Stimulated activated CD8-positive, alpha-beta memory T cell treated with anti-CD3 and anti-CD28 coated beads, Interleukin-7, amount 100 ng/mL, for 1 hour (primary cell): ENCODE measurements at places on chromosomes 11 and 22.

- DNase-seq = no peak
These were observed 238.8 kb downstream of the TBC1D22A start for GRCh38 chr22:47001288-47001687.

- DNase-seq = no peak
These were observed 38.3 kb upstream of the LRRC55 start for GRCh38 chr11:57143459-57143858.

DNA sequence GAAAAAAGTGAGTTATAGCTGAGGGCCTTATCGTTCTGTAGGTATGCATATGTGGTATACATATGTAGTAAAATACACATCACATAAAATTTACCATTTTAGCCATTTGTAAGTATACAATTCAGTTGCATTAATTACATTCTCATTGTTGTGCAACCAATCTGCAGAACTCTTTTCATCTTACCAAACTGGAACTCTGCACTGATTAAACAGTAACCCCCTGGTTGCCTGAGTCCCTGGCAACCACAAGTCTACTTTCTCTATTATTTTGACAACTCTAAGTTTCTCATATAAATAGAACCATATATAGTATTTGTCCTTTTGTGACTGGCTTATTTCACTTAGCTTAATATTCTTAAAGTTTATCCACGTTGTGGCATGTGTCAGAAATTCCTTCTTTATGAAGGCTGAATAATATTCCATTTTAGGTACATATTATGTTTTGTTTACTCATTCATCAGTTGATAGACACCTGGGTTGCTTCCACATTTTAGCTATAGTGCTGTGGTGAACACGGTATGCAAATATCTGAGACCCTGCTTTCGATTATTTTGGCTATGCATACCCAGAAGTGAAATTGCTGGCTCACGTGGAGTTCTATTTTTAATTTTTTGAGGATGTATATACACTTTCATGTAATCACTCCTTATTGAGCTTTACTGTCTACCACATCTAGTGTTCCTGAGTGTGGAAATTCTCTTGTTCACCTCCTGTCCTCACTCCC is 1.6 kb upstream of the DDX10 start:
- DNase-seq = no peak

DNA sequence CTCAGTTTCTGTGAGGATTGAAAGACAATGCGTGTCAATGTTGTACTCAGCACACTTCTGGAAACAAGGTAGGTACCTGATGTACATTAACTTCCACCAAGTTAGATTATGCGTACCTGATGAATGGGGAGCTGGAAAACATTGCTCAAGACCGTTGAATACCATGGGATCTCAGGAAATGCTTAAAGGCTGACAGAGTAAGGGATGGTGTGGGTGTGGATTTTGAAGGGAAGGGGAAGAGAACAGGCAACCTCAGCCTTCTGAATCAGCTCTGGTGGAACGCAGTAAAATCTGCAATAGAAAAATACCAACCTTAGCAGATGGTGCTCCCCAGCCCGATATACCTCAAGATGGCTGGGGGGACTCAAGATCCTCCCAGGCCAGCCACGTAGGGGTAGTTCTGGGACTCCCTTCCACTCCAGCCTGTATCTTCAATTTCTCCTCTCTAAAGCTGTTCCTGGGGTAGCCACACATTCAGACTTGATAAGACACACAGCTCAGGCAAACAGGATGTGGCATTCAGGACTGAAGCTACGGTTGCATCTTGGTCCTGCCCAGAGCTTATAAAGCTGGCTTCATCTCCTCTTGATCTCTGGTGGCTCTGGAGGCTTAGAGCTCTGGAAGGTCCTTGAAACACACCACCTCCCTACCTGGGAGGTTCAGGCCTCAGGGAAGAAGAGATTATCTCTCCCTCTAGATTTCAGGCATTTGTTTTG is 111.8 kb downstream of the CTNND1 start:
- DNase-seq = no peak

GRCh38 chr22:49574881-49575702 is 252.6 kb downstream of the BRD1 start:
- DNase-seq = no peak

DNA sequence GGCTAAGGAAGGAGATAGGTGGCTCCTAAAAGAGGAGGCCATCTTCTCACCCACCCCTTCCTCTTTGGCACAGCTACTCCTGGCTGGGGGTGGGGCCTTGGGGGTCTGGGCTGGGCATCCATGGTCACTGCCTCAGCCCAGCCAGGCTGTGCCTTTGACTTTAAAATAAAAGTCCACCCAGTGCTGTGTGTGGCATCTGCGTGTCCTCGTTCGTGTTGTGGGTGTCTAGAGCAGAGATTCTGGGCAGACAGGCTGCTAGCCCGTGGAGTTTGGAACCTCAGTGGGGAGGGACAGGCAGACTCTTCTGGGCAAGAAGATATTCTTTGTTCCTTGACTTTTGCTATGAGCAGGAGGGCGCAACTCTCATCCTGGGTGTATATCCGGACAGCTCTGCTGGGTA is 13.1 kb downstream of the RPS6KA4 start:
- DNase-seq = no peak

DNA sequence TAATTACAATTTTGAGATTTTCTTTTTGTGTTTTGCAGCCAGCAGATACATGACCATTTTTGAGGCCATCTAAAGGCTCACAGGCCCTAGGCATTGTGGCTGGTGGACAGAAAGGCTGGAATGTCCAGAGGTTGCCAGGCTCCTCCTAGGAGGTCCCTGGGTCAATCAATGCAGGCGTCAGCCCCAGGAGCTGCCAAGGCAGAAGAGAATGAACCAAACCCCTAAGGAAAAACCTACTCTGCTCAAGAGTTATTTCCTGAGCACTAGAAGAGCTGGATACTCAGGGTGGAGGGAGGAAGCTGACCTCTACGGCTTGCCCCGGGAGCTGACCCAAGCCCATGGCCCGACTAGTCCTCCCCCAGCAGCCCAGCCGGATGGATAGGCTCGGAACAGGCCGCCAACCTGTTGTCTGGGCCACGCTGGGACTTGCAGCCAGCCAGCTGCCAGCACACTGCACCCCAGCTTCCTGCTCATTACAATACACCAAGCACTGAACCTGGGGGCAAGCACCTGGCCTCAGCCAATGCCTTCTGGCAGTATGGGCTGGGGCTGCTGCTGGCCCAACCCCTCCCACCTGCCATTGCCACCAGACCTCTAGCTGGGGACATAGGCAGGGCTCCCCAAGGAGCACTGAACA is 5.7 kb upstream of the SCGB1A1 start:
- DNase-seq = no peak

DNA sequence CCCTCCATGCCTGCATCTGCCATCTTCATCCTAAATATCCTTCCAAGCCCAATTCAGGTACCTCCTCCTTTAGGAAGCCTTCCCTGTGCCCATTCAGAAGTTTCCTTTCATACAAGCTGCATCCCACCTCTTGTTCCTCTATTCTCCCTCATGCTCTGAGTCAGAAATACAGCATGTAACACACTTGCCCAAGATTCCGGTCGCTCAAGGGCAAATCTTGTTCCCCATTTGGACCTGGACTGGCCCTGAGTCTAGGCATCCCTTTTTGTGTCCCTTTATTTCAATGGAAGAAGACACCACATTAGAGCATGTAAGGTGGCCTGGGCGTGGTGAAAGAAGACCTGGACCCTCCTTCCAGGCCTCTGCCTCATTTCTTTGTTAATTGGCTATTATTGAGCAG is 38.5 kb downstream of the RTL6 start:
- no peak for DNase-seq

- no peak for DNase-seq
These were observed 13.0 kb downstream of the SPATA19 start for GRCh38 chr11:133832096-133832990.

DNA sequence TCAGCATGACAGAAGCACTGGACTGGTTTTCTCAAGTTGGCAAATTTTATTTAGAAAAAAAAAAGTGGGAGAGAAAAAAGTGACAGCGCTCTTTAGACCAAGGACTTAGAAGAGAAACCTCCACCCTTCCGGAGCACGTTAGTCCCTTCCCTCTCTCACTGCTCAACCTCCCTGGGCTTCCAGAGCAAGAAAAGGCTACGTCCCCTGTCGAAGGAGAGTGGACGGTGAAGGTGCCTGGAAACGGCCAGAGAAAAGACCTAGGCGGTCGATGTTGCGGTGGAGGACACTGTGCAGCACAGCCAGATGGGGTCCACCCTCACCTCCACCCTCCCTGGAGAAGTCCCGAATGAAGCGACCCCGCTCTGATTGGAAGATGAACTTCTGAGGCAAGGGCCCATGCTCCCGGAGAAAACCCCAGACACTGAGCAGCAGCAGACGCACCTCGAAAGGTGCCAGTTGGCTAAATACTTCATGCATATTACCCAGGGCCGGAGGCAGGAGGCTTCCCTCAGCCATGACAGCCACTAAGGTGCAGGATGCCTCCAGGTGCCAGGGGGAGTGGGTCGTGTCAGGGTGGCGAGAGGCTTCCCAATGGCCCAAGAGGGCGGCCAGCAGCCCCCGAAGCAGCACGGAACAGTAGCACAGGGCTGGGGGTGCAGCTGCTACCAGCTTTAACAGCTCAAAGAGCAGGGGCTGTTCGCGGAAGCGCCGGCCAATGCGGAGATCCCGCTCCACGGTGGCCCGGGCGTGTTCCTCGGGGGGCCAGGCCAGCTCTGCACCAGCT is 604 bp upstream of the GANAB start:
- no peak for DNase-seq

GRCh38 chr11:47514825-47515647 is 37.9 kb downstream of the CELF1 start:
- DNase-seq = no peak

DNA sequence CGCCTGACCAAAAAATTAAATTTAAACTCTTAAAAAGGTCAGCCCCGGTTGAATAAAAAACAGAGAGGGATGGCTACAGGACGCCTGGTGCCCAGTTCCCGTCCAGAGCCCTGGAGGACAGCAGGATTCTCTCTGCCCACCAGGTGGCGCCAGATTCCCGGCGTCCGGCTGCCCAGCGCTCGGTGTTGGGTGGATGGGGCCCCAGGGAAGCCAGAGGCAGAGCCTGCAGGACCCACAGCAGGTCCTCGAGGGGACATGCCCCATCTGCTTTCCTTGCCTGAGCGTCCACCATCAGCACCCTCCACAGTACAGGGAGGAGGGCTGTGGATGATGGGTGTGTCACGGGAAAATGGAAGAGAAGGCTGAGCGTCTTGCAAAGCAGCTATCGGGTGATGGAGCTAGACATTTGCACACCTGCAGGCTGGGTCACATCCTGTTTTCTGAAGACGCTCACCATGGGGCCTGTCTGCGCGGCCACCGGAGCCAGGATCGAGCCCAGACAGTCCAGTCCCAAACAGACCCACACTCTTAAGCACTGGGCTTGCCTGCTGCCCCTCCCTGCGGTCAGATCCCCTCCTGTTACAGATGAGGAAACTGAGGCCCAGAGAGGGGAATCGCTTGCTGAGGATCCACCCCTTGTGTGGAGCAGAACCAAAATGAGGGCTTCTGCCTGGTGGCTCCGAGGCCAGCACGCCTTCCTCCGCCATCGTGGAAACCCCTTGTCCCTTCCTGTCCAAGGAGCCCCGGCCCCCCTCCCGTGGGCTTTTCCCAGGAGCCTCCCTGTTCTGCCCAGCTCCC is 18.5 kb upstream of the CBX7 start:
- peak; percentile 75 for DNase-seq

- no peak for DNase-seq
These were observed 125.4 kb upstream of the HSD17B12 start for GRCh38 chr11:43555186-43555585.

DNA sequence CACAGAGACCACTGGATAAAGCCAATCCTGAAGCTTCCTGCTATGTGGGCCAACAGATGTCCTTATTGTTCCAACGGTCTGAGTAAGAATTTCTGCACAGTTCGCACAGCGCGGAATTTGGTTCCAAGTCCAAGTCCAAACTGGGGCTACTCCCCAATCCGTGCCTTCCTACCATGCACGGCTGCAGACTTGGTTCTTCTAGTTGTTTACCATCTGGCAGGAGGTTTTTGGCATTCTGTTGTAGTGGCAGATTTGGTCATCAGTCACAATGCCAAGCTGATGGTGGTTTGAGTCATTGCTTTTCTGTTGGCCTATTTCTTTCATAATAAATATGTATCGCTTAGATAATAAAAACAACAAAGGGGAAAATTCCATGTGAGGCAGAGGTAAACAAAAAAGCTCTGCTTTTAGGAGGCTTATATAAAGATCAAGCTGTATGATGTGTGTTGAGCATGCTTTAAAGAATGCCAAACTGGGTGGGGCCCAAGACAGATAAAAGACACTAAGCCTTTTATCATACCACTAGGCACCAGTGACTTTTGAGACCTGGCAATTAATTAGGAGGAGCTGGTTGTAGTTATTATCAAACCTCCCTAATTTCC is 52.5 kb upstream of the SYN3 start:
- no peak for DNase-seq

DNA sequence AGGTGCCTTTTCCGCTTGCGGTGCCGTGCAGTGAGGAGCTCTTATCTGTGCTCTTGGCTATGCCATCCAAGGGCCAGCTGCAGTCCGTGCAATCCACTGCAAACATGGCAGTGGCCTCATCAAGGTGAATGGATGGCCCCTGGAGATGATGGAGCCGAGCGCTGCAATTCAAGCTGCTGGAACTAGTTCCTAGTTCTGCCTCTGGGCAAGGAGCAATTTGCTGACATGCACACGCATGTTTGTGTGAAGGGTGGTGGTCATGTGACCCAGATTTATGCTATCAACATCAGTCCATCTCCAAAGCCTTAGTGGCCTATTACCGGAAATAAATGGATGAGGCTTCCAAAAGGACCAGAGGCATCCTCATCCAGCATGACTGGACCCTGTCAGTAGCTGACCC is 3.1 kb upstream of the EHD1 start:
- no peak for DNase-seq

- DNase-seq = no peak
These were observed 37.8 kb downstream of the FBXO7 start for GRCh38 chr22:32512267-32512982.

GRCh38 chr22:48021991-48022401 is 1259.5 kb downstream of the TBC1D22A start:
- DNase-seq = no peak

DNA sequence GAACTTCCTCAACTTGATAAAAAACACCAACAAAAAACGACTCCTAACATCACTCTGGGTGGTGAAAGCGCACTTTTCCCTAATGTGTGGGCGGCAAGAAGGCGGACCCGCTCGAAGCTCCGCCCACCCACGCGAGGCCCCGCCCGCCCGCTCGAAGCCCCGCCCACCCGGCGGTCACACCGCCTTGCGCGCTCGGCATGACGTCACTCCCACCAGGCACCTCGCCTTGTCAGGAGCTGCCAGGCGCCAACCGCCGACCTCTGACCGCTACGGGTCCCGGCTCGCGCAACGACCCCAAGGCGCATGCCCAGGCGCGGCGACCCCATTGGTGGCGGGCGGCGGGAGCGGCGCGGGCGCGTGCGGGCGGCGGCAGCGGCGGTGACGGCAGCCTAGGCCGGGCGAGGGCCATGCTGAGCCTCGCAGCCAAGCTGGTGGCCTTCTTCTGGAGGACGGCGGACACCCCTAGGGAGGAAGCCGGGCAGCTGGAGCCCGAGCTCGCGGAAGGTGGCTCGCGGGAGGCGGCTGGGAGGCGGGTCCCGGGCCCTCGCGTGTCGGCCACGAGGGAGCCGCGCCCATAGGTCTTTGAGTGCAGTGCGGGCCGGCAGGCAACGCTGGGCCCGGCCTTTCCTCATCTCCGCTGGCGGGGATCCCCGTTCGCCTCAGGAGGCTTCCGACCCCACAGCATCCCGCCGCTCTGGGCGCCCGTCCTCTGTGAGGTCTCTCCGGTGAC is at the start of gene MOV10L1:
Gene MOV10L1 (plus strand): TSS at position 325 of the 730 bp plus-strand sequence. CDS start 83 bp downstream, at position 408.
- DNase-seq = no peak
